ENCODE measurements at places on chromosomes 16 and 17.

DNA sequence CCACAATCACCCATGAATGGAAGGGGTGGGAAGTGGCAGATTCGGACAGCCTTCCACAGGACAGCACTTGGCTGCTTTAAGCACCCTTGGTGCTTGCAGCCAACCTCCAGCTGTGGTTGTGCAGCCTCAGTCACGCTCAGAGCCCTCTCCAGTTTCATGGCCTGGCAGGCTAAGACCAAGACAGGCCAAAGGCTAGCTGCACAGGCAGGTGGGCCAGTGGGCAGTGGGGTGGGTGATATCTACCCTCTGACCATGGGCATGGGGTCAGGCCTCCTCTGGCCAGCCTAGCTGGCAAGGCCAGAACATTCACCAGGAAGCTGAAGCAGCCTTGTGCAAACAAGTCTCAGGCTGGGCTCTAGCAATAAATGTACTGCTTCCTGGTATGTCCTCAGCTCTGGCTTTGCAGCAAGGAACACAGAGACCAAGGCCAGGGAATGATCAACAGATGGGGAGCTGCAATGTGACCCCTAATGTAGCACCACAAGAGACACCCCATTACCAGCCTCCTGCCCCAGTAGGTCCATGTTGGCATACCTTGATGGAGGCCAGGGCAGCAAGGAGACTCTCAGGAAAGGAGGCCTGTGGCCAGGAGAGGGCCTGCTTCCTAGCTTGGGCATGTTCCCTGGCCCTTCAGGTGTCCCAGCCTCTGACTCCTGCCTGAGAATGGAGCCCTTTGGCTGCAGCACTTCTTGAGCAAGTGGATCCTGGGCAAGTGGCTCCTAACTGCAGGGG lies 20.9 kb downstream of the HSD11B2 start:
- no peak for DNase-seq

- no peak for DNase-seq
Measured at GRCh38 chr16:20865420-20866131, 34.6 kb downstream of the DCUN1D3 start.

DNA sequence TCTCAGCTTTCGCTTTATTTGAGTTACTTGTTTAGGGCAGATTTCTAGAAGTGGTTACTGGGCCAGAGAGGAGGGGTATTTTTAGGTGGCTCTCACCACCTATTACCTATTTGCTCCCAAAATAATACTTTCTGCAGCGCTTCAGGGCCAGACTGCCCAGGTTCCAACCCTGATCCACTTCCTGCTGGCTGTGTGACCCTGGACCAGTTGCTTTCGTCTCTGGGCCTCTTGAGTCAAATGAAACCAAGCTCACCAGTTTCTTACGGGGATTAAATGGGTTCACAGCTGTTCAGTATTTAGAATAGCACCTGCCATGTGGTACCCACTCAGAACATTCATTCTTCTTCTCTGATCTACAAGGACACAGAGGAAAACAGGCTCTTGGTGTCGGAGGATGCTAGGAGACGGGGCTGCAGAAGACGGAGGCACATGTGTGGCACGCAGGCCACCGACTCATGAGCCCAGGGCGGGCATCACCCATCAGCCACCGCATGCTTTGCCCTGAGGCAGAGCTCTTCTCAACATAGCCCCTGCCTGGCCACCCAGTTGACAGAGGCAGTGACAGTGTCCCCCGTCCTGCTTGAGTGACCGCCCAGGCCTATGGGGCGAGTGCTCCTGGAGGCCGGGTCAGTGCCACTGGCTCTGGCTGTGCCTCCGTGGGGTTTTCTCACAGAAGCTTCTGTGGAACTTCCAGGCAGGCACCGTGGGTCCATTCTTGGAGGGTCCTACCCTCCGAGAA lies 149.0 kb upstream of the PLCG2 start:
- DNase-seq: no peak

DNA sequence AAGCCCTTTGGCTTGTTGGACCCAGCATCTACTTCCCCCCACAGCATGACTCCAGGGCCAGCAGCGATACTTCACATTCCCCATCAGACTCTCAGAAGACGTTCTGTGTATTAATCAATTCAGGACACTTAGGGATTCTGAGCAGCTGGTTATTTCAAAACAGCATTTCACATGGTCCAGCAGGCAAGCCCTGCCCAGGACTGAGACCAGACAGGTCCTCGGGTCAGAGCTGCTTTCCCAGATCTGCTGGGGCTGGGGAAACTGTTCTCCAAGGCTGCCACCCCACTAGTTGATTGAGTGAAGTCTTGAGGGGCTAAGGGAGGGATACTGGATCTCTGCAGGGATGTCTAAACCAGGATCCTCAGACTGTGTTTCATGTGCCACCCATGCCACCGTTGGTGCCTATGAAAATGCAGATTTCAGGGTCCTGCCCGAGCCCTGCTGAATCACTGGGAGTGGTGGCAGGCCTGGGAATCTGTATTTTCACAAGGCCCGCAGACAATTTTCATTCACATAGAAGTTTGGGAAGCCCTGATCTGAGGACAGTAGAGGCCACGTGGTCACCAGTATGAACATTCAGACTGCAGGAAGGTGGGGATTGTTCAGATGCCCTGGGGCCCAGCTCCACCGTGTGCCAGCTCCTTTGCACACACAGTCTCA lies 40.6 kb upstream of the CDH5 start:
- no peak for DNase-seq

- DNase-seq: no peak
Measured at GRCh38 chr17:66605541-66605940, 229.4 kb upstream of the CACNG5 start.
